NCI-H2171 (cell line): ENCODE measurements at places on chromosomes 2 and 18.

- DNase-seq: no peak
Measured at GRCh38 chr2:86135653-86136052, 29.6 kb downstream of the PTCD3 start.

GRCh38 chr2:196074631-196075030 lies 6.0 kb upstream of the DNAH7 start:
- no peak for DNase-seq

GRCh38 chr2:237327175-237327950 lies 86.6 kb downstream of the COL6A3 start:
- no peak for DNase-seq

DNA sequence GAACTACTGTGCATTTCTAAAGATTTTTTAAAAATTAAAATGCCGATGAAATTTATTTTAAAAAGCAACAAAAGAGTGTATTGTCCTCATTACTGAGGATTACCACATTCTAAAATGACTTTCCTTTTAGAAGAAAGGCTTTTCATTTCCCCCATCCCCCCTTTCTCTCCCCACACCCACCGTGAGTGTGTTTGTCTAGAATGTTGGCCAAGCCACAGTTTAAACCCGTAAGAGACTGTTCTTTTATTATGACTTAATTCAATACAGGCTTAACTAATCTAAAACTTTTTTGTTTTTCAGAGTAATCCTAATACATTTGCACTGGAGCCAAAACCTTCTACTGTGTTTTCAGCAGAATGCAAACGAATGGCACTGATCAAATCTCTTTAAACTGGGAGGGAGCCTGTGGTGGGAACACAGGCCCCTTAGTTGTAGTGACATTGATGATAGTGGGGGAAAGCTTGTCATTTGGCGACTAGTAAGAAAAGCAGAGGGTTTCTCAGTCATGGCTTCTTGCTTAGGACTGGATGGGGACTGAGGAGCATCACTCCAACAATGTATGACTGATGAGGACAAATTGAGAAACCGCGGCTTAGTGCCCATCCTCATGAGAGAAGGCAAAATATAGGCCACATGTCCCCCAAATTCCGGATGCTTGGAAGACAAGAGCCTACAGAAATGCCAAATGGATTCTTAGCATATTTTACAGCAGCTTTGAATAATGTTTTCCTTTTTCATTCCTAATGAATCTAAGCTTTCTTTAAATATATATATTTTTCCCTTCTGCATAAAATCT lies 154.0 kb upstream of the SMIM21 start:
- DNase-seq: no peak

GRCh38 chr2:46336283-46336959 lies 39.2 kb downstream of the EPAS1 start:
- no peak for DNase-seq

GRCh38 chr2:191515551-191515950 lies 162.4 kb upstream of the NABP1 start:
- no peak for DNase-seq

- peak; percentile 42 for DNase-seq
Measured at GRCh38 chr2:88159955-88160415, 10.2 kb upstream of the THNSL2 start.

- DNase-seq: peak; percentile 39
Measured at GRCh38 chr2:195575879-195576401, 81.1 kb upstream of the SLC39A10 start.

- DNase-seq: no peak
Measured at GRCh38 chr2:12803607-12804006, 86.9 kb downstream of the TRIB2 start.

DNA sequence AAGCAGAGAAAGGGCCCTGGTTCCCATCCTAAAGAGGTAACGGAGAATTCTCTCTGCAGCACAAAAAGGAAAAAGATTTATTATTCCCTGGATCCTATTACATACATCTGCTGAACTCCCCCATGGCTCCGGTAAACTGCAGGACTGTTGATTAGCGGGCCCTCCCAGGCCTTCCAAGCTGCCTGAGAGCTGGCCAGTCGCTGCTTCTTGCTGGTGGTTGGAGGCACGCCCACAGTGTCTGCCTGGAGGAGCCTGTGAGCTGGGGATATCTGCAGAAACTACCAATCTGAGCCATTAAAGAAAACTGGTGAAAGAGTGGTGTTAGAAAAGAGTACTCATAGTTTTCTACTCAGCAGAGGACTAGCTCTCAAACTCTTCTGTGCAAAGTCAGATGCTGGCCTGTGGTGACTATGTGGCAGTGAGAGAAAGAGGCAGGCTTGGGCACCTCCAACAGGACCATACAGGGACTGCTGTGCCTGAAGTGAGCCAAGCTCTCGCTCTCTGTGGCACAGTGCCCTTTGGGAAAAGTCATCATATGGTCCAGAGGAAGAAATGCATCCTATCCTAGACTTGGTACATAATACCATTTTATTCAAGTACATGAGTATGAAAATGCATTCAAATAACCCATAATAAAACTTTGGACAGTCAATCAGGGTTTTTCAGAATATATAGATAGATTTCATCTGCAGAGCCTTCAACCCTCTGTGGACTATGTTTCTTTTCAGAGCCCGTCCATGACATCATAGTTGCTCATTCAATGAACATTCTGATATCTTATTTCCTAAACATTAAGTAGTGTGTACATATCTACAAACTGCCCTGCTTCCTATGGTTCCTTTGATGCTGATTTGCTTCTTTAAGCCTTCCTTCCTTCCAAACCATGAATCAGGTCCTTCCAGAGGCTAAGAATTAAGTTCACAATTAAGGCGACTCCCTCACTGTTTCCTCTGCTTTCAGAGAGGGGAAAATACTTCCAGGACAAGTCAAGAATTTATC lies 242.0 kb upstream of the LYPD1 start:
- no peak for DNase-seq

DNA sequence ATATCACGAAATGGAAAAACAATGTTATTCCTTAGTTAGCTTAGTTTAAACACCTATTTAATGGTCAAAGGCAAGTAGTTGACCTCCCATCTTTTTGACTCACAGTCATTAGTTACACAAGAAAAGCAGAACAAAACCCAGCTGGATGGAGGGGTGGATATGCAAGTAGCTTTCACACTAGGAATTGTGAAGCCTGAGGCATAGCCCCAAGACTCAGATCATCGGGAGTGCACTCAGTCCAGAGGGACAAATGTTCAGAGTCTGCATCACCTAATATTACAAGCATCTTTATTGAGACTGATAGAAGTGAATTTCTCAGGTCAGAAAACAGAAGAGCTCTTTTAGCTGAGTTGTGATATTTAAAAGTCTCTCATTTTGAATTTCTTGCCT lies 15.5 kb upstream of the CPS1 start:
- no peak for DNase-seq

GRCh38 chr2:651951-652373 lies 25.2 kb downstream of the TMEM18 start:
- DNase-seq: no peak

DNA sequence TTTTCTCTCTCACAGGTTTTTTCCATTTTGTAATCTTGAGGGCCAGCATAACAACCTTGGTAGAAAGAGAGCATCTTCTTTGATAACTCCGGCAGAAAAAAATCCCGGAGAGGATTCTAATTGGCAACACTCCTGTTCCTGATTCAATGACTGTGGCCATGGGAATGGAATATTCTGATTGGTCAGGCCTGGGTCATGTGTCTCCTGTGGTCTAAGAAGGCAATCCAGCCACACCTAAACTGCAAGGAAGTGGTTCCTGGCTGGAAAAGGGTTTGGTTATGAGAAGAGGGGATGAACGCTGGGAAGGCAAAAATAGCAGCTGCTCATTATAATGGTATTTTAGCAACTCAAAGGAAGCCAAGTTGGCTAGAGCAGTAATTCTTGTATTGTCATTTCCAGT lies 24.8 kb upstream of the ZNF638 start:
- no peak for DNase-seq

DNA sequence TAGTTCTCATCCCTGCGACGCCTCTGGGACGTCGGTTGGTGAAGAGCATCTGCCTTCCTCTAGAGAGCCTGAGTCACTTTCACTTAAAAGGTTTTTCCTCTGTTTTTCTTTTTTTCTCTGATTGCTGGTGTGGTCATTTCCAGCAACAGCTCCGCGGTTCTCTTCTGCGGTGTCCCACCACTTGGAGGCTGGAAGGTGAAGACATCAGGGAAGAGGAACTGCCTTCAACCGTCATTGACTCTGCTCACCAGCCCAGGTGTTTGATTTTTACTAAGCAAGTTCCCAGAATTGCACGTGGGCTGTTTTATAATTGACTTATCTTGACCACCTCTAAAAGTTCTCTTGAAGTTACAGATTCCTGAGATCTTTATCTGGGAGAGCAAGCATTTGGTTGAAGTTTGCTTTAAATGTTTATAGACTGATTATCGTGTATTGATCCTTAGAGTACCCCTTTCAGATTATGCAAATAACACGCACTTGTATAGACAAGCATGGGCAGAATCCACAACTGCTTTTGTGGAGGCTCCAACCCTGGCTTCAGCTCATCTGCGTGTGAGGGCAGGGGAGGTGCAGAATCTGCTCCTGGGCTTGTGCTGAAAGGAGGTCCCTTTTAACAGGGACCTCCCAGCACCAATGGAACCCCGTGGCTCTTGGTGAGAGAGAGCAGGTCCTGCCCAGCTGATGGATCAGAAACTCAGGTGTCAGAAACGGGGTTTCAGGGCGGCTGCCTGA lies 3.5 kb downstream of the CTDP1 start:
- DNase-seq: no peak

GRCh38 chr18:32289483-32290075 lies 99.7 kb downstream of the MEP1B start:
- DNase-seq: peak; percentile 27

DNA sequence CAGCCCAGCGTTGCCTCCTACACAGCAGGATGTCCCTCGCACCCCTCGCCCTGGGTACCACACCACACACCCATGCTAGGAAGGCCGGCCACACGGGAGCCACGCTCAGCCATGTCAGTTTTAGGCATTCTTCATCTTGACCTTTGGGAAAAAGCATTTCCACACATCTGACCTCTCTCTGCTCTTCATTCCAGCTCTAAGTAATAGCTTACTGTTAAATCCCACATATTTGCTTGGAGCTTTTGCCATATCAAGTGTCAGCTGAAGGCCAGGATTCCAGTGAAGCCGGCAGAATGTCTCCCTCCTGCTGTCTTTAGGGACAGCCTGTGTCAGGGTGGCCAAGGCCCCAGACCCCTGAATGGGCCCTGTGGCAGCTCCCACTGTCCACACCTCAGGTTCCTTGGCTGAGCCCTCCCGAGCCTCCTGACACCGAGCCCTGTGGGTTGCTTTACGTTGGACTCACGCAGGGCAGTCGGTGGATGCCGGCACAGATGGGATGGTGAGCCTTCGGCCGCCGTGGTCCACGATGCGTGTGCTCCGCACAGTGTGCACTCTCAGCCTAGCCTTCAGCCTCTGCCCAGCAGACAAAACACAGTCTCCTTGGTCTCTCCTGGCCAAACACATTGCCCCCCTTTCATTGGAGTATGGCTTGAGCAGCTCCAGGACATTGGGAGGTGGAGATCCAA lies 202.0 kb downstream of the SEPTIN10 start:
- no peak for DNase-seq

- no peak for DNase-seq
Measured at GRCh38 chr18:55627007-55627406, 39.0 kb upstream of the TCF4 start.

GRCh38 chr18:70653671-70654070 lies 364.8 kb downstream of the SOCS6 start:
- DNase-seq: no peak

DNA sequence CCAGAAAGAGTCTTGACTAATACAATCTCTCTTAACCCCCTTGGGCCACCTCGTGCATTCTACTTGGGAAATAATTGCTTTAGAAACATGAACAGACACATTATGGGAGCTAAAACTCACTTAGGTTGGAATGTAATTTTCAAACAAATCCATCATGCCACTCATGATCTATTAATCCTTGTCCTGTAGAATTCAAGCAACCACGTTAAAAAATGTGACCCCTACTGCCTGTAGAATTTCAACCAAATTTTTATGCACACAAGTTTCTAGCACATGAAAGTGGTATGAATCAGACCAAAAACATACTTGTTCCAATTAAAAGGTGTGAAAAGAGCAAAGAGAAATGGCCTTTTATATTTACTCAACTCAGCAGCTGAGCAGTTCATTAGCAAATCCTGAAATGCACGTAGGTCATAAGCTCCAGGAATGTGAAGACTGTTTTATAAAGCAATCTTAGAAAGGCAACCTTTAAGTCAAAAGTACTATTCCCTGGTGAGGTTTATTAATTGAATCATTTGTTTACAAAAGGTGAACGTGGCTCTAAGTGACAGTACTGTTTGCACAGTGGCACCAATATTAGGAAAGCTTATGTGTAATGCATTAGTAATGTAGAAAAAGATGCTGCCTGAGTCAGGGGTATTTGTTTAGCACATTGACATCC lies 459.4 kb upstream of the UBE2E3 start:
- DNase-seq: no peak

GRCh38 chr2:127157651-127158485 lies 50.9 kb upstream of the BIN1 start:
- DNase-seq: no peak

DNA sequence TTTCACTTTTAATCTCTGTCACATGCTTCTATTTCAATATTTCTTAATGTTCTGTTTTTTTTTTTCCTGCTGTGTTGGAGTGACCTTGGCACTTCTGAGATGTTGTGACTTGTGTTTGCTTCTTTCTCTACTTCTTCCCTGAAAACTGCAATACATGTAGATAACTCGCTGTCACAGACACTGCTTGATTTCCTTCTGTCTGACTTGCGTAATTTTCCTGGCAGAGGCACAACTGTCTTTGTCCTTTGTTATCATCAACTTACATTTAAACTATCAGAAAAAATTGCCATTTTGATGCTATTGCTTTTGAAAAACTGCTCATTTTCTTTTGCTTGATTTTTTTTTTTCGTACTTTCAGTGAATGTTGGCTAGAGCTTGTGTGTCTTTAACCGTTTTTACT lies 69.0 kb downstream of the BABAM2 start:
- no peak for DNase-seq
